T-cell (primary cell): ENCODE measurements at places on chromosomes 3 and 15. TPM values are rescaled to one million over a fixed set of nuclear protein-coding genes. Genes with fewer than 3 reads are reported as not detected.

DNA sequence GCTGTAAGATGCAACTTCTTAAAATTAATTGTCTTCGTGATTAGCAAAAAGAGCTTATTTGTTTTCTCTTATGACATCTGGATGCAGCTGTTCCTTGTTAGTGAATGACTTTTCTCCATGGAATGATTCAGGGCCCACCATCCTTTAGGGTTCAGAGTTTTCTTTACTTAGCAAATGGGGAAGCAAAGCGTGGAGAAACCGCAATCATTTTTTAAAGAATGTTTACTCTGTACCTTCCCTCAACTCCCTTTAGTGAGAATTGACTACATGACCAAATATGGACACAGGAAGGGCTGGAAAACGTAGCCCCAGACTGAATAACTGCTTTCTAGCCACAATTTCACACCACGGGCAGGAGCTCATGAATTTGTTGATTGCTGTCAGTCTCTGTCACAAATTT, 130.1 kb downstream of the EDEM1 start:
- H3K36me3 ChIP-seq, result no peaks in the 10 kb centered on the region
- H3K4me3 ChIP-seq, result no peak overlapping the region
- DNase-seq, result no peak
- no peak overlapping the region for H3K27ac ChIP-seq
- H3K4me1 ChIP-seq, result no peaks in the 10 kb centered on the region

DNA sequence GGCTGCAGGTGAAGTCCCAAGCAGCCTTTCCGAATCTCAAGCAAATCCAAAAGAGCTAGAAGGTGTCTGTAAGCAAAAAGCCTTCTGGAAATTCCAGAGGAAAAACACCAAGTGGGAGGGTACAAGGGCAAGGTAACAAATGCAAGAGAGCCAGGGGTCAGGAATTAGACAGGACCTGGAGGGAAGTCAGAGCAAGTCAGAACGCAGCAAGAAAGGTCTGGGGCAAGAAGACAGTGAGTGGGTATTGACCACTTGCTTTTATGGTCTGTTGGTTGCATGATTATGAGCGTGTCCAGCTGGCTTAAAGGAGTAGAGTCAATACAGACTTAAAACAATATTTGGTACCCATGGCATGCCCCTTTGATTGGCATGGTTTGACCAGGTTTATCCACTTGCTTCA, 66.7 kb upstream of the OXTR start:
- no peak for DNase-seq
- H3K27ac ChIP-seq, result no peak overlapping the region
- no peaks in the 10 kb centered on the region for H3K4me1 ChIP-seq

- no peak for DNase-seq
- no peak overlapping the region for H3K27ac ChIP-seq
- H3K4me3 ChIP-seq, result no peak overlapping the region
- no peaks in the 10 kb centered on the region for H3K36me3 ChIP-seq
- peaks cover 4% of the 10 kb centered on the region for H3K4me1 ChIP-seq
- no peaks in the 10 kb centered on the region for H3K27me3 ChIP-seq
Observed at GRCh38 chr15:69586721-69587120, 134.1 kb downstream of the RPLP1 start.

DNA sequence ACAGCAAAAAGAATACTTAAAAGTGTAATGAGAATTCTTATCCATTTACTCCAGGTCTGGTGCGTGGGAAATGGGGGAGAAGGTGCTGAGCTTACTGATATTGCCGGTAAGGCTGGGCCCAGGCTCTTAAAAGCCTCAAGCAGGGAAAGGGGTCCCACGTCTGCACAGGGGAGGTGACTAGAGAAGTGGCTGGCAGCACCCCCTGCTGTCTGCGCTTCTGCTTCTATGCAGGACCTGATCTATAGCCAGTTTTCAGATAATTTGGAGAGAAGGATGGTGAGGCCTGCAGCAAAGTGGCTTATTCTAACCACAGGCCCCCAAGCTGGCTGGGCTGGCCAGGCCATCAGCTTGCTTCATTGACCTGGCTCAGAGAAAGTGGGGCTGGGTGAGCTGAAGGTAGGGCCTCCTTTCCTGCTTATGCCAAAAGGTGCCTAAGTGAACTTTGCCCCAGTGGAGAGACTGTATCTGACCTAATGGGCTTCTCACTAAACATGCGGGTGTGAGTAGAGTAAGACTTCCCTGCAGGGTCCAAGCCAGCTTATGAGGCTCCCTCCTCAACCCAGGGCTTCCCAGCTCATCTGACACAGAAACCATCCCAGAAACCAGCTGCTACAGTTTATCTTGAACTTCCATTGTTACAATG, 30.9 kb upstream of the ATP1B3 start:
- no peaks in the 10 kb centered on the region for H3K36me3 ChIP-seq
- H3K27me3 ChIP-seq, result no peaks in the 10 kb centered on the region

DNA sequence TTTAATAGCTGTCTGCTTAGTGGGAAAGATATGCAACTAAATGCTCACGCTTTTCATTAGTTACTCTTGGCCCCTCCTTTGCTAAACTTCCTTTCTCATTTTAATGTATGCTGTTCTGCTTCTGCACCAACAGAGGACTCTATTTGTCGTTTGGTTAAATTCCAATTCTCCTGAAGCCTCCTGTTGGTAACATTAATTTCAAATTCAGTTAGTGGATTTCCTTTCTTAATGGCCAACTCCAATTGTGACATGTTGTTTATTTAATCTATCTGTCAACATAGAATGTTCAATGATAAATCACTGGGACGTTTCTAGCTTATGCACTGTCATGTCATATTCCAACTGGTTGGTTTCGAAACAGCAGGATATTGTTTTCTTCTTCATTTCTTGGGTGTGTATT, 467.4 kb upstream of the BCHE start:
- H3K4me1 ChIP-seq, result no peaks in the 10 kb centered on the region
- no peaks in the 10 kb centered on the region for H3K27me3 ChIP-seq
- H3K36me3 ChIP-seq, result no peaks in the 10 kb centered on the region
- DNase-seq, result no peak
- H3K27ac ChIP-seq, result no peak overlapping the region

DNA sequence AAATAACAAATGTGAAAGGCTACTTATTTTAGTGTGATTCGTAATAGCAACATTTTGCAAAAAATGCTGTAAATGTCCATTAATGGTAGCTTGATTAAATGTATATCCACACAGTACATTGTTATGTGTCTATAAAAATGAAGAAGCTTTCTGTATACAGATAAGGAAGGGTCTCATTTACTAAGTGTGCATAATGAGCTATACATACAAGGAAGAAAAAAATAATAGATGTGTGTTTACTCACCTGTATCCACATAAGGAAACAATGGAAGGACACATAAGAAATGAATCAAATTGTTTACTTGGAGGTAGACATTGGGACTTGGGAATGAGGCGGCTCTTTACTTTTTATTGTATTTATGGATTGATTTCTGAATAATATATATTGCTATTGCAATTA, 34.9 kb downstream of the MED12L start:
- no peaks in the 10 kb centered on the region for H3K27me3 ChIP-seq
- no peak for DNase-seq
- H3K27ac ChIP-seq, result no peak overlapping the region
- no peaks in the 10 kb centered on the region for H3K36me3 ChIP-seq

THAP10 gene
- total RNA-seq, result 0.33 TPM

DNA sequence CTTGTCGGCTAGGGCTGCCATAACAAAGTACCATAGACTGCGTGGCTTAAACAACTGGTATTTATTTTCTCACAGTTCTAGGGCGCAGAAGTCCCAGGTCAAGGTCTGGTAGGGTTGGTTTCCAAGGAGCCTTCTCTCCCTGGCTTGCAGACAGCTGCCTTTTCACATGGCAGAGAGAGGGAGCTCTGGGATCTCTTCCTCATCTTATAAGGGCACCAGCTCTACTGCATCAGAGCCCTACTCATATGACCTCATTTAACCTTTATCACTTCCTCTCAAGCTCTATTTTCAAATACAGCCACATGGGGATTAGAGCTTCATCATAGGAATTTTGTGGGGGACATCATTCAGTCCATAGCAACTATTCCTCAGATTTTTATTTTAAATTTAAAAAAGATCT, 17.6 kb upstream of the PAQR9 start:
- no peak for DNase-seq
- H3K27ac ChIP-seq, result no peak overlapping the region
- H3K36me3 ChIP-seq, result no peaks in the 10 kb centered on the region
- no peaks in the 10 kb centered on the region for H3K27me3 ChIP-seq
- H3K4me3 ChIP-seq, result no peak overlapping the region

MDFIC2 gene
- total RNA-seq, result not detected

GRCh38 chr15:42130246-42130986, 26.0 kb downstream of the PLA2G4F start:
- no peaks in the 10 kb centered on the region for H3K4me1 ChIP-seq
- H3K36me3 ChIP-seq, result no peaks in the 10 kb centered on the region
- H3K27ac ChIP-seq, result no peak overlapping the region

- H3K4me1 ChIP-seq, result peaks cover 61% of the 10 kb centered on the region
- H3K4me3 ChIP-seq, result no peak overlapping the region
- DNase-seq, result peak; percentile 21
Observed at GRCh38 chr15:69668963-69669362, 216.3 kb downstream of the RPLP1 start.

DNA sequence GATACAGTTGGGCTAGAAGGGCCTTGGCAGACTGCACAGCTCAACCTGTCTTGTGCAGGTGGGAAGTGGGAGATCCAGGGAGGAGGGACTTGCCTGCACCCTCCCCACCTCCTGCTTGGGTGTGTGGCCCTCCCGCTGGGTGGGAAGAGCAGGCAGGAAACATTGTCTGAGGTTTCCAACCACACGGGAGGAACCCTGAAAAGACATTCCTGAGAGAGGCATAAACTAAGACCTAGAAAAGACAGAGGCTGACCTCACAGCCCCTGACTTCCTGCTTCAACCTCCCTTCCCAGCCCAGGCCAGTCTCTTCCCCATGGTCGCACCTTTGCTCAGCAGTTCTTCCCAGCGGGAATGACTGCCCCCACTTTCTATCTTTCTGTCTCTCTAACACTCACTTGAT, 46.3 kb upstream of the INSYN1 start:
- no peak for DNase-seq
- peaks cover 11% of the 10 kb centered on the region for H3K27me3 ChIP-seq
- H3K4me1 ChIP-seq, result no peaks in the 10 kb centered on the region
- H3K36me3 ChIP-seq, result no peaks in the 10 kb centered on the region
- no peak overlapping the region for H3K27ac ChIP-seq
- no peak overlapping the region for H3K4me3 ChIP-seq

GRCh38 chr3:27559381-27559780, 75.2 kb upstream of the SLC4A7 start:
- H3K36me3 ChIP-seq, result no peaks in the 10 kb centered on the region
- H3K27me3 ChIP-seq, result no peaks in the 10 kb centered on the region
- no peak overlapping the region for H3K27ac ChIP-seq
- H3K4me1 ChIP-seq, result no peaks in the 10 kb centered on the region
- DNase-seq, result no peak

DNA sequence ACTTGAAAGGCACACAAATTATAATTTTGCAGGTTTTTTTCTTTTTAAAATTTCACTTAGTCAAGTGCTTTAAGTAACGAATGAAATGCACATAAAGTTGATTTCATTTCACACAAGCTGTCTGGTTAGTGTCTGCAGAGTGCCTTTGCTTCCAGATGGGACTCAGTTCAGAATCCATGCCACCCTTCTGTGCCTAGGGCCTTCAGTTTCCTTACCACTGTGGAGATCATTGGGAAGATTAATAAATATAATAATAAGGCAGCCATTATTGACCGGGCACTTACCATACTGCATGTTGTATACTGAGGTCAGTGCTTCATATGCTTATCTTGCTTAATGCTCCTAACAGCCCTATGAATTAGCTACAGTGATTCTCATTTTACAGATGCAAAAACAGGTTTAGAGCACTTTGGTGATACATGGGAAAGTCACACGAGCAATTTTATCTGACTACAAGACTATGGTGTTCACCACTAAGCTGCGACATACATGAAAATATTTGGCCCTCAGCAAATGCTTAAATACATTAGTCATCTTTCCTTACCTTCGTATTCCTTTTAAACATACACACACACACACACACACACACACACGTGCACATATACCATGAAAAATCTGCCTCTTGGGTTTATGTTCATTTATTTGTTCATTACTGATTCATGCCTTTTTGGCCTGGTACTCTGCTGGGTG, 3.1 kb downstream of the NMNAT3 start:
- H3K27me3 ChIP-seq, result no peaks in the 10 kb centered on the region
- H3K36me3 ChIP-seq, result no peaks in the 10 kb centered on the region

CPEB1 gene
- 0.33 TPM for total RNA-seq

DNA sequence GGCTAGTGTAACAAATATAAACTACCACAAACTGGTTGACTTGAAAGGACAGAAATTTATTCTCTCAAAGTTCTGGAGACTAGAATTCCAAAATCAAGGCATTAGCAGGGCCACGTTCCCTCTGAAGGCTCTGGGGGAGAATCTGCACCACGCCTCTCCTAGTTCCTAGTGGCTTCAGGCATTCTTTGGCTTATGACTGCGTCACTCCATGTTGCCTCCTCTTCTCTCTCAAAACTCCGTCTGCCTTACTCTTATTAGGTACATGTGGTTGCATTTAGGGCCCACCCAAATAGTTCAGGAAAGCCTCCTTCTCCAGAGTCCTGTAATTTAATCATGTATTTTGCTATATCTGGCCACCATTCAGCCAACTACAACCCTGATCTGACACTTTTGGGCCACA, 174.8 kb downstream of the PEX5L start:
- peaks cover 3% of the 10 kb centered on the region for H3K27me3 ChIP-seq
- no peak overlapping the region for H3K4me3 ChIP-seq
- H3K27ac ChIP-seq, result no peak overlapping the region
- DNase-seq, result no peak
- H3K36me3 ChIP-seq, result no peaks in the 10 kb centered on the region

NEK10 gene
- 2.2 TPM for total RNA-seq

LSAMP gene
- total RNA-seq, result 0.28 TPM

GRCh38 chr15:58407236-58407775, 24.5 kb upstream of the LIPC start:
- DNase-seq, result no peak
- H3K27ac ChIP-seq, result no peak overlapping the region
- no peak overlapping the region for H3K4me3 ChIP-seq
- no peaks in the 10 kb centered on the region for H3K36me3 ChIP-seq

DNA sequence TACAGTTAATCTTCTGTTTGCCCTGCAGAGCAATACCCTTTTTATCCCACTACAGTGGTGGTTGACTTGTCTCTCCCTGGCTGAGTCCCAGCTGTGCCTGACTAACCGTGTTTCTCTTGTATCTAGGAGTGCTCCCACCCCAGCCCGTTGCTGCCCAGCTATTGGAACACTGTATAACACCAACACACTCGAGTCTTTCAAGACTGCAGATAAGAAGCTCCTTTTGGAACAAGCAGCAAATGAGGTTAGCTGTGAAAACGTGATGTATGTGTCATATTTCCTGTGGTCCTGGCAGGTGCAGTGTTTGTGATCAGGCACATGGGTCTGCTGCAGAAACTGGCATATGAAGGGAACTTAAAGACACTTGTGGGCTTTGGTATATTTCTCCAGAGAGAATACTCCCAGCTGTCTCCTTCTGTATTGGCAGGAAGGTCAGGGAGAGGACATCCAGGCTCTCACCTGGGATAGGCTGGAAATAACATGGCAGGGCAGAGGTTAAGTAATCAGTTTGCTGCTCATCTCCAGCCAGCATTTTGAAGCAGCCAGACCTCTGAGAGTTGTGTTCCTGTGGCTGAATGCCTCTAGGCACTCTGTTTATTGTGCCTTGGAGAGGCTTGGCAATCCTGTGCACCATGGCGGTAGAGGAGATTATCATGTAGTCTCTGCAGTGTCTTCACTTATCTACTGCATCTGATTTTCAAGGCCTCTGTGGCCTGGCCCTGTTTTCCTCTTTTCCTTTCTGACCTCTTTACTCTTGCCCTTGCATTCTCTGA, 34.8 kb downstream of the ATG7 start:
- no peak for DNase-seq
- H3K27me3 ChIP-seq, result no peaks in the 10 kb centered on the region
- H3K4me1 ChIP-seq, result peaks cover 13% of the 10 kb centered on the region
- H3K36me3 ChIP-seq, result peaks cover 56% of the 10 kb centered on the region
- peak overlapping the region; percentile 37 for H3K27ac ChIP-seq
